NCI-H446 (cell line): ENCODE measurements at places on chromosomes 1 and 21.
A peak's percentile ranks its signal among the peaks of the same experiment; 100 is the strongest.

DNA sequence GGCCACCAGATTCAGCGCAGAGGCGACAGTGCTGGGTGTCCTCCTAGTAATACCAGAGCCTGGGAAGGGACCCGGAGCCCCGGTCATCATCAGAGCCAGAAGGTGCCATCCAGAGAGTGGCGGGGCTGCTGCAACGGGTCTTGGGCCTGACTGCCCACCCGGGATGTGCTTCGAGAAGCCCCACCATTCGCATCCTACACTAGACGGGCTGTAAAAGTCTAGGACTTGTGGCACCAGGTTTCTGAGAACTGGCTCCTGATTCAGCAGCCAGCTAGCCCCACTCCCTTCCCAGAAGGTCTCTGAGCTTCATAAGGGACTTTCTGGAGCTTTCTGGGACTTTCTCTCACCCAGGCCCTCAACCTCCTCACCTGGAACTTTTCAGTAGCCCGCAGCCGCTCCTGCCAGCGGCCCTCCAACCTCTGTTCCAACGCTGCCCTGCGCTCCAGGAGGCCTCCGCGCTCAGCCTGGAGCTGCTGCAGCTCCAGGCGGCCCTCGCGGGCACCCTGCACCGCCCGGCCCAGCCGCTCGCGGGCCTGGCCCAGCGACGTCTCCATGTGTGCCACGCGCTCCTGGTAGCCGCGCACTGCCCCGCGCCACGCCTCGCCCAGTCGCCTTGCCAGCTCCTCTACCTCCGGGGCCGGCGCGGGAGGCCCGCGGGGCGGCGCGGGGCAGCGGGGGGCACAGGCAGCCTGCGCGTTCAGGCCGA, 940 bp downstream of the NES start:
- no peak for DNase-seq

- no peak for DNase-seq
Observed at GRCh38 chr1:193614817-193615216, 428.4 kb upstream of the B3GALT2 start.

- no peak for DNase-seq
Observed at GRCh38 chr1:111197598-111198284, 2.7 kb downstream of the DENND2D start.

DNA sequence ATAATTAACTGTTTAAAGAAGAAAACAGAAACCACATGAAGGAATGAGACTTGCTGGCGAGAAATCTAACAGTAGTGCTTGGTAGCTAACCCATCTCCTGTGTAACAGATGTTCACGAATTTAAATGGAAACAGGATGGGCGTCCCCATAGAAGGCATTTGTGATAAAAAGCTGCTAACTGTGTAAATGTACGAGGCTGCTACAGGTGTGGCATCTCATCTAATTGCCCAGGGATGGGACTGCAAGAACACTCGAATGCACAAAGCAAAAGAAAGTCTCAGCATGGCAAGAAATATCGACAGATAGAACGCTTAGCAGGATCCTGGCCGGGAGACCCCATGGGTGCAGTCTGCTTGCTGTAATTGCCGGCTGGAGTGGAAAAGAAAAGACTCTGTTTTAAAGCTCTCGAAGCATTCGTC, 112.7 kb downstream of the RUNX1 start:
- DNase-seq: no peak

- DNase-seq: peak; percentile 32
Observed at GRCh38 chr1:232767305-232768074, 37.7 kb upstream of the MAP10 start.

- DNase-seq: no peak
Observed at GRCh38 chr1:35488336-35488735, 68.9 kb downstream of the KIAA0319L start.

- peak; percentile 84 for DNase-seq
Observed at GRCh38 chr1:209412036-209412435, 171.5 kb upstream of the CAMK1G start.

GRCh38 chr1:209650454-209650853, 1.8 kb downstream of the LAMB3 start:
- no peak for DNase-seq
